ENCODE measurements at places on chromosomes 13 and 19.

DNA sequence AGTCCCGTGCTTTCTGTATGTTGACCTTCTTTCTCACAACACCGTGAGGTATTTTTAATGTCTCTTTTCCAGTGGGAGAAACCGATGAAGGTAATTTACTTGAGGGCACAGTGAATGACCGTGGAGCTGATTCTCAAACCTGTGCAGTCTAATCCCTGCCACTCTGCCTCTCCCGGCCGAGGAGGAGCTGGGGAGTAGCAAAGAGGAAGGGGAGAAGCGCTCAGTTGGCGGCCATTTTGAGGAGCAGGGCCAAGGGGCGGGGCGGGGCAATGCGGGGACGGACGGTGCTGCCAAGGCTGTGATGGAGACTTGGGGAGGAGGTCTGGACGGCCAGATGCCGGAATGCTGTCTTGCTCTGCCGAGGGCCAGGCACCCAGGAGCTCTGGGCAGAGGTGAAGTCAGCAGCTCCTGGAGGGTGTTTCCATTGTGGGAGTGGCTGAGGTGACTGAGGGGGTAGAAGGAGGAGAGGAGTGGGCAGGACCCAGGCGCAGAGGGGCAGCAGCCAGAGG, 12.4 kb upstream of the RANBP3 start:
- ATAC-seq = no peak

DNA sequence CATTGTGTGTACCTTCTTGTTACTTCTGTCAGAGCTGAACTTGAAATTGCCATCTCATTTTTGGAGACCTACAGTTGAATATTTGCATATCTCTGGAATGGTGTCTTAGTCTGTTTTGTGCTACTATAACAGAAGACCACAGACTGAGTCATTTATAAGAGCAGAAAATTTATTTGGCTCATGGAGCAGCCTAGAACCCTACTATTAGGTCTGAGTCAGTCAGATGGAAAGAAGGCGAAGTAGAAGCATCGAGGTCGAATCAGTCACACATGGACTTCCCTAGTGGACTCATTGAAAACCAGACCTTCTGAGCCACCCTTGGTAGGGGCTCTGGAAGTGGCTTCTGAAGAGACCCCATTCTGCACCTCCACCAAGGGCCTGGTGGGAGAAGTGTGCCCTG, 33.9 kb upstream of the TPT1 start:
- no peak for ATAC-seq

- ATAC-seq = no peak
Observed at GRCh38 chr19:35601971-35602370, 10.6 kb upstream of the HAUS5 start.

GRCh38 chr19:43774103-43774939, 6.5 kb downstream of the KCNN4 start:
- ATAC-seq = peak; percentile 37

DNA sequence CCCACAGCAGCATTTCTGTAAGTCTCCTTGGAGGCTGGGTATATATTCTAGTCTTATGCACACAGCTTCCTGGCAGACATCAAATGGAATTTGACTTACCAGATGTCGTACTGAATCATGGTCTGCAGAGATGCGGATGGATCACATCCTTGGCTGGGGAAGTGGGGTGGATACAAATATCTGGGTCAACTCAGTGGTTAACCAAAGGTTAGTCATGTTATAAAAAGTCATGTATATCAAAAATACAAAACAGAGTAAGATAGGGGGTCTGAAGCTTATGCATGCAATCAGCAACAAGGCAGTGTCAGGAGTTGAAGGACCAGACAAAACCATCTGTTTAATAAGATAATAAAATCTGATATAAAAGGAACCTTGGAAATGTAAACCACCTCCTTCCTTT, 61.9 kb downstream of the WASF3 start:
- peak; percentile 64 for ATAC-seq

DNA sequence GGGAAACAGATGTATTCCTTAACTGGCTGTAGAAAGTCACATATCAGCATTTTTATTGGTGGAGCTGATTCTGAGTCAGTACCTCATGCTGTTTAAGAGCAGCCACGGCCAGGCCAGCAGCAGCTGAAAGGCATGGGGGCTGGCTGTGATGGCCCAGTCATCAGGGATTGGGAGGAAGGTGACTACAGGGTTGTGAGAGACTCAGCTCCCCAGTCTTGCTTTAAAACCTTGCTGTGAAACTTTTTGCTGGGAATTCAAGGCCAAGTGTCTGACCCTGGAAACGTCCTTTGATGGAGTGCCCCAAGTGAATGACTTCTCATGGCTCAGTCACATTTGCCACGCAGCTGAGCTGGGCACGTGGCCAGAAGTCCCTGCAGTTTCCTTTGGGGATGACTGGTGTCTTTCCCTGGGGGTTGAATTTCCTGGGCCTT, 39.1 kb upstream of the RNF113B start:
- ATAC-seq = peak; percentile 50

DNA sequence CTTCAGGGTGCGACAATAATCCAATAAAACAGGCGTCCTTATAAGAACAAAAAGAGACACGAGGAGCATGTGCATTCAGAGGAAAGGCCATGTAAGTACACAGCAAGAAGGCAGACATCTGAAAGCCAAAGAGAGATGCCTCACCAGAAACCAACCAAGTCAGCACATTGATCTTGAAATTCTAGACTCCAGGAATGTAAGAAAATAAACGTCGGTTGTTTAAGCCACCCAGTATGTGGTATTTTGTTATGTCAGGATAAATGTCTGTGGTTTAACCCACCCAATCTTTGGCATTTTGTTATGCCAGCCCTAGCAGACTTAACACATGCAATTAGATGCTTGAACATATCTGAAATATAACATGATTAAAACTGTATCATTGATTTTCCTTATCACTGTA, 452.0 kb downstream of the SLITRK6 start:
- ATAC-seq = no peak

GRCh38 chr19:54302257-54302656, 10.7 kb downstream of the LILRA5 start:
- ATAC-seq = no peak

- no peak for ATAC-seq
Observed at GRCh38 chr13:52156724-52157261, 2.6 kb downstream of the NEK3 start.

- peak; percentile 19 for ATAC-seq
Observed at GRCh38 chr19:5352229-5352763, 11.7 kb upstream of the PTPRS start.

- ATAC-seq = no peak
Observed at GRCh38 chr13:40261336-40261735, 405.1 kb downstream of the FOXO1 start.

DNA sequence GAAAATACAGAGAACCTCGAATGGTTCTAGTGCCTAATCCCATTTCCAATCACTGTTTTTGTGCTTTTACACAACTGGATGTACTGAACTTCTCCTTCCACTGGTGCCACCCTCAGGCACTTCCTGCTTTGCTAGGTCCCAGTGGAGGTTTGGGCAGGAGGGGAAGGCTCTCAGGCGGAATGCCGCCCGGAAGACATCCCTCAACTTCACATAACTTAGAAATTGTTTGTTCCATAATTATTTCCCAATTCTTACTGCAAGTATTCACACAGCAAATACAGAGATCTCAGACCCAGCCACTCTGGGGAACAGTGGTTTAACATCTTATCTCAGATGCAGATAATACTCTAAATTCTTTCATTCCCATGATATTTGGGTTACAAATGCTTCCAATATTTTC, 195.7 kb upstream of the IPO5 start:
- ATAC-seq = no peak

GRCh38 chr13:100483841-100484381, 104.7 kb downstream of the GGACT start:
- no peak for ATAC-seq

- ATAC-seq = no peak
Observed at GRCh38 chr13:24709186-24709913, 29.1 kb downstream of the ATP12A start.

- ATAC-seq = no peak
Observed at GRCh38 chr19:31351855-31352195, 2.6 kb upstream of the TSHZ3 start.

- no peak for ATAC-seq
Observed at GRCh38 chr19:41903193-41903953, 20.4 kb downstream of the ARHGEF1 start.

GRCh38 chr19:9431475-9431874, 3.9 kb downstream of the ZNF266 start:
- no peak for ATAC-seq

DNA sequence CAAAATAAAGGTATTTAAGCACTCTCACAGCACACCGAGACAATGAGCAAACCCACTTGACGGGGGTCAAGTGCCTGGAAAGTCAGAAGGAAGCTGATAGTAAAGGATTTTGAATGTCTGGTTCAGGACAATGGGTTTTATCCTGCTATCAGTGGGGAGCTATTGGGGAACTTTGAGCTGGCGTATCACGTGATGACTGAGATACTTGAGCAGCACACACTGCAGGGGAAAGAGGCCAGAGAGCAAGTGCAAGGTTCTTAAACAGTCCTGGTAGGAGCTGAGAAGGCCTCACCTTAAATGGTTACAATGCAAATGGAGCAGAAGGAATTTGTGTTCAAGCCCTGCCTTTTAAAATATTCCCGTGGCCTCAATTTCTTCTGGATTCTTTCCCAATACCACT, 225.3 kb downstream of the LACC1 start:
- no peak for ATAC-seq

DNA sequence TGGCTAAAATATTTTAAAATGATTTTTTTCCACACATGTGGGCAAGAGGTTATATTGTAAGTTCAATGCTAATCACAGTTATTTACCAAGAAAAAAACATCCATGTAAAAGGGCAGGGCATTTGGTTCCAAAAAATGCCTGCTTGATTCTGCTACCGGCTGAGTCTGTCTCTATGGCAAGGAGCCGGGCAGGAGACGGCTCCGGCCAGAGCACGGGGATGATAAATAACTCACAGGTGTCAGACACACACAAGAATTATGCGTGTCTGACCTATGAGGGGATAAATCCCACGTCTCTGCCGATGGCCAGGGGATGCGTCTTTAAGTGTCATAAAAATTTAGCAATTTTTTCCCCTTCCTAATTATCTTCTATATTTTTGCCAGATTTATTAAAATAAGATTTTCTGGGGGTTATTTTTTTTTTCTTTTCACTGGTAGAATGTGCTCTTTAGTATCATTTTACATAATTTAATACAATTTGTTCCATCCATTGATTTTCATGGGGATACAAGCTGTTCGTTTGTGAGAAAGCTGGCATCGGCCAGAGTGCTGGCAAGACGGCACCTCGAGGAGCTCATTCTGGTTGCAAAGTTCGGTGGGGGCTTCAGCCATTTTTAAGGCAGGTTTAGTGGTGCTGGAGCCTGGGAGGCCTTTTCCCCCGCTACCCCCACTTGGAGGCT, 253.9 kb downstream of the ZNF536 start:
- ATAC-seq = no peak

DNA sequence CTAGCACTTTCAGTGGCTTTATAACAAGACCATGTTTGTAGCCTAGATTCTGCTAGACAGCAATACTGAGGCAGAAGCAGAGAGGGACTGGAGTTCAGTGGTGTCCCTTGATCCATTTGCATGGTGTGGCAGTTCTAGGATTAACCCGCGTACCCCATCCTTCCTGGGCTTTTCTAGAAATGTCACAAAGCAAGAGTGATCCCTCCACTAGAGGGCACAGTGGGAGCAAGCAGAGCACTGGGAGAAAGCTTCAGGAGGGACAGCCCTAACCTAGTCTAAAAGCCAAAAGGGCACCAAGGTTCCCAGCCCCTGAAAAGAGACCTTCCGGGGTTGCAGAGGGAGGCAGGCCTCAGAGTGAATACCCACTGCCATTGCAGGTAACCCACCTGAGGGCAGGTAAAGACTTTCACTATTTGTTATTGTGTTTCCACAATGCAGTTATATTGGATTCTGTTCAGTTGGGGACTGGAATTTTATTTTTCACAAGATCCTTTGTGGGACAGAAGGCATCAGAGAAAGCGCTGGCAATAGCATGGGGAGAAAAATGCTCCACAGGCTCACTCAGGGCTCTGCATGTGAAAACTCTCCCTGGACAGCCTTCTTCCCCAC, 170.6 kb downstream of the FLT1 start:
- peak; percentile 92 for ATAC-seq

DNA sequence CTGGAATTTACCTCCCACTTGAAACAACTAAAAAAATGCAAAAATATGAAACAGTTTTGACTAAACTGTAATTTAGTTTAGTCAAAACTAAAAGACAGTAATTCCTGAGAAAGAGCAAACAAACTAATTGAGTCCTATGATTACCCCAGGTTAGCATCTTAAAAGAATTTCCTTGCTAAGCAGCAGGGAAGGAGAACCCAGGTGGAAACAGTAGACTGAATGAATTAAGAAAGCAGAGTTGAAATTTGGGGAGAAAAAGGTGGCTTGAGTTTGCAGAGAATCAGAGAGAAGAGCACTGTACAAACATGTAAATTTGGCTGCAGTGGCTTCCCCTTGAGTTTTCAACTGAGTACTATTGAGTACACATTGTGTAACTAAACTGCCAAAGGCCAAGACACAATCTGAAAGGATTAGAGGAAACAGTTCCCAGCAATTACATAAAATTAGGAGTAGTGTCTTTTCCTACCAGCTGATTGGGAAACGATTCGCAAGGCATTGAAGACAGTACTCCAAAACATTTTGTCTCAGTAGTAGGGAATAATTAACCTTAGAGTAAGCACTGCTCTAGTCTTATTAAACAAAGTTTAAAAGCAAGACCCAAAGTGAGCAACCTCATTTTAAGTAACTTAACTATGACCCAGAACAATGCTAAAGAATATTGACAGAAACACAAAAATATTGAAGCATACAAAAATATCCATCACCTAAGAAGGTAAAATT, 820.5 kb downstream of the DACH1 start:
- ATAC-seq = no peak

DNA sequence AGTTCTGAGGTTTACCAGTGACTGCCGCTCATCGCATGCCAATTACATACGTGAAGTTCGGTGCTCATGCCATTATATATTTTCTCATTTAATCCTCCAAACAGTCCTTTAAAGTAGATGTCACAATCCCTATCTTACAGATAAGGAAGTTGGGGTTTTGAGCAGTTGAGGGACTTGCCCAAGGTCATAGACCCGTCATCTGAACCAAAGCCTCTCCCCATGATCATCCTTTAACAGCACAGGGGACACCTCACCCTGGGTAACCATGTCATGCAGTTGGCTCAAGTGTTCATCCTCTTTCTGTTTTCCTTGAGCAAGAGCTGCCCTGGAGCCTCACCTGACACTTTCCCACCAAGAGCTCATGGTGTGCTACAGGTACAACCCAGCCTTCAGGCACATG, 69.1 kb downstream of the HSPH1 start:
- no peak for ATAC-seq

DNA sequence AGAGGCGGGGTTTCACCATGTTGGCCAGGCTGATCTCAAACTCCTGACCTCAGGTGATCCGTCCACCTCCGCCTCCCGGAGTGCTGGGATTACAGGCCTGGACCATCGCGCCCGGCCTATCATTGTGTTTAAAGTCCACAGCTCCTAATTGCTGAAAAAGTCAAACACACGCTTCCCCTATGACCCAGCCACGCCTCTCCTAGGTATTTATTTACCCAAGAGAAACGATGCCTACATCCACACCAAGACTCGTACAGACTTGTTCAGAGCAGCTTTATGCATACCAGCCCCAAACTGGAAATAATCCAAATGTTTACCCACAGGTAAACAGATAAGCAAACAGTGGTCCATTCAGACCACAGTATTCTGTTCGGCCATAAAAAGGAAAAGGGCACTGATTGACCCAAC, 15.1 kb downstream of the ZNRF4 start:
- no peak for ATAC-seq

- no peak for ATAC-seq
Observed at GRCh38 chr13:107678075-107678689, 537.2 kb downstream of the LIG4 start.

- ATAC-seq = no peak
Observed at GRCh38 chr19:18321734-18322102, 1.2 kb downstream of the LSM4 start.

- ATAC-seq = no peak
Observed at GRCh38 chr13:106296723-106297122, 238.7 kb downstream of the EFNB2 start.
